ENCODE measurements at places on chromosomes 3 and 15.

- no peak for DNase-seq
Observed at GRCh38 chr15:88178631-88179030, 77.9 kb downstream of the NTRK3 start.

DNA sequence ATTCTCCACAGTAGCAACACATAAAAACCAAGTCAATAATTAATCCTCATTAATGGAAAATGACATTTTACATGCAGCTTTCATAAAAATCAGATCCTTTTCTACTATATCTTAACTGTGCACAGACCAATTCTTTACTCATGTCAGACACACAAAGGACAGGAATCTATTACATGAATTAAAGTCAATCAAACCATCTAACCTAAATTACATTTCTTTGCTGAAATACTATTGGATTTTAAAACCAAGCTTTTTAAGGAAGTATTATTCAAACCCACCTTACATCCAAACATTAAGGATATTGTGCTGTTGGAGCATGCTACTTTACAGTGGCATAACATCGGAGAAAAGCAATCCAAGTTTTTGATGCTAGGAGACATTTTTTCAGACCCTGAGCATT, 72.8 kb downstream of the DLG1 start:
- no peak for DNase-seq

DNA sequence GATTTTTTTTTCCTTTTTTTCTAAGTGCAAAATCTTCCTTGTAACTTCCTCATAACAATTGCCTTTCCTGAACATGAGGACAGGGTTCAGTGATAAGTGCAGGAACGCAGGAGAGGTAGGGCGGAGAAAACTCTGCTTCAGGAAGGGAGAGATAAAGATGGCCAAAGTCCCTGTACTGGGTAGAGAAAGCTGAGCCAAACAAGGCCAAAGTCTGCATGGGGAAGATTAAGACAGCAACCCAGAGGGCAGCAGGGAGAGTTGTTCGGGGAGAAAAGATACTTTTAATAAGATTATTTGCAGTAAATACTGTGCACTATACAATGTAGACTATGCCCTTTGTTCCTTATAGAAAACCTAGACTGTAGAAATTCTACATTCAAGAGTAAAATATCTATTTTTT, 55.4 kb upstream of the LRRFIP2 start:
- no peak for DNase-seq

DNA sequence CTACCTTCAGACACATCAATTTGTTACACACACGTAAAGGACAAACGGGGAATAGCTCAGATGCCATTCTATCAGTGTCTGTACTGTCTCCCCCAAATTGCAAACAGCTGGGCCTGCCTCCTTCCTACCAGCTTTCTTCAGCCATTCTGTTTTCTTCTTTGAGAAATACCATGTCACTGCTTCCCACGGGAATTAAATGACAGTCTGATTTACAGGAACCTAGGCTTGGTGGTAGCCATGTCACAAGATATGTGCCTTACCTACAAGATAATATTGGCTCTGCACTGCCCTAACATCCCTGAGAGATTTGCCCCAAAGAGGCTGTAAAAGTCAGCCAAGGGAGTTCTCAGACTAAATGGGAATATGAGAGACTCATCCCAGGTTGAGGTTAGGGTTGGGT, 308.3 kb downstream of the LRTM1 start:
- no peak for DNase-seq

DNA sequence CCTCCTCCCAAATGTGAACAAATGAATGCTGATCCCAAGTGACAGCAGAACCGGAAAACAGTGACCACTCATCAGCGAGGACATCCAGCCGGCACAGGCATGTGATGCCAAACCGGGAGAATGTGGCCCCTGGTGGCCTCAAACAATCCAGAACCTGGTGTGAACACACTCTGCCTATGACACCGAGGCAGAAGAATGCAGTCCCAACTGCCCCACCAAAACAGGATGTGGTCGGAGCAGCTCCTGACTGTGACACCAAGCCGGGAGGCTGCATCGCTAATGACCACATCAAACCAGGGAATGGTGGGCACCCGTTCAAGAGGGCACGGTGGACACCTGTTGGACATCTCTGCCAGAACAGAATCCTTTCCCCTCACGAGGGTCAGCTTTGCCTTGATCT, 15.4 kb downstream of the SCN5A start:
- DNase-seq = no peak

DNA sequence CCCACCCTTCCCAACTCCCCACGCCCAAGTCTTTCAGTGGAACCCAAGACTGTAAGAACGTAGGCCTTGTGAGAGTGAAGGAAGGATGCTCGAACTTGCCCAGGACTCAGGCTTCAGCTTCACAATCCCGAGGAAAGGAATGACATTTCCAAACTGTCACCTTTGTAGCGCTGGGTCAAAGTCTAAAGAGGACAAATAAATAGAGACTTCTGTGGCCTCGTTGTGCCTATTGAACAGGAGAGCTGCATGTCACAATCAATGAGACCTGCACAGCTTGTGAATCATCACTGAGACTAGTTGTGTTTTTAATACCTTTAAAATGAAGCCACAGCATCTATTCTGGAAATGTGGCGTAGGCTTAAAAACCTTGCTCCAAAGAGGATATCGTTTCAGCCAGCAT, 222.8 kb upstream of the ST8SIA2 start:
- no peak for DNase-seq

DNA sequence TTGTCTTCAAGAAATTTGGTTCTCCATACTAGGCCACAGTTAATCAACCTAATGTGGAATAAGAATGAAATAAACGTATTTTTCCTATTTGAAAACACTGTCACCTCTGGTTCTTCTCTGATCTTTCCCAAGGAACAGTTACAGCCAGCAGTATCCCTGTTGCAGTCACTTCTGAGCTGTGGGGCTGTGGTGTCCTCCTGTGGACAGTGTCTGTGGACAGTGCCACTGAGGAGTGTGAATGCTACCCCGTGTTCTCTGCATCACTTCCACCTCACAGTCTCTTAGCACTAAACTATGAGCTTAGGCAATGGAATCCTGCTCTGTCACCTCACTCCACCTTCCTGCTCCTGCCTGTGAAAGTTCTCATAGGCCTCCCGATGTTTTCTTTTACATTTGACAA, 817.5 kb downstream of the VGLL3 start:
- DNase-seq = no peak

DNA sequence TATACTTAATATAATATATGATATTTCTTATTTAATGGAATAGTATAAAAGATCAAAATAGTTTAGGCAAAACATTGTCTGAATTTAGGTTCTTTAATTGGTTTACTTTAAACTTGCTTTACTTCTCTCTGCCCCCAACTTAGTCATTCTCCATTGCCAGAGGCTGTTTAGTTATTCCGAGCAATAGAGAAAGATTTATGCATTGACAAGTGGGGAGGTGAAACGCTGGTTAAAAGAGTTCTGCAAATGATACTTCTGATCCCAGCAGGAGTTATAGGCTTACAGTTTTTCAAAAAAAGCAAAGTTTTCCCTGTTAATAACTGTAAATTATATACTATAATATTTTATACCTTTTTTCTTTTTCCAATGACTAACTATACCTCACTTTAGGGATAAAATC, 145.4 kb downstream of the EPHA3 start:
- no peak for DNase-seq

DNA sequence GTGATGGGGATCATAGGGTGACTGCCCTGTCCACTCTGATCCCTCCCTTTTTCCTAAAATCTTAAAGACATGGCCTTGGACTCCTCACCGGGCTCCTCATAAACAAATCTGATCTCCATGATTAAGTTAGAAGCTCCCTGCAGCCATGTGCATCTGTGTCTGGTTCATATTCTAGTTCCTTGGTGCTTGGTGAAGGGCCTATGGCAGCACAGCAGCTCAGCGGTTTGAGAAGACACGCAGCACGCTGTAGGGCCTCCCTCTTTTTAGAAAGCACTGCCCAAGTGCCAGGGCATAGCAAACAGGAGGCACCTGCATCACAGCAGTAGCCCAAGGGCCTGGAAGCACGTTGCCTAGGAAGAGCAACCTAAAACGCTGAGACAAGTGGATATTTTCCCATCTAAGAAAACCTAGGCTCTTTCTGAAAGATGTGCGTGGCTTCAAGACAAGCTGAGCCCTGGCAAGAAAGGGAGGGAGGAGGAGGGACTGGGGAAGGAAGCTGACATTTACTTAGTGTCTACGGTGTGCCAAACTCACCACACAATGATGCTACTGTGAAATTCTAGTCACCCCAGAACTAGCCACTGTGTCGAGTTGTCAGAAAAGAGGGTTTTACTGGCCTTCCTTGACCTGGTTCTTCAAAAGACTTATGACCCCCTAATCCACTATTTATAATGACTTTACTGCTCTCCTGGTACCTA, 14.9 kb upstream of the ULK3 start:
- DNase-seq = no peak

GRCh38 chr15:58497046-58497785, 65.4 kb downstream of the LIPC start:
- DNase-seq = no peak

GRCh38 chr3:53496984-53497383, 2.6 kb downstream of the CACNA1D start:
- no peak for DNase-seq

DNA sequence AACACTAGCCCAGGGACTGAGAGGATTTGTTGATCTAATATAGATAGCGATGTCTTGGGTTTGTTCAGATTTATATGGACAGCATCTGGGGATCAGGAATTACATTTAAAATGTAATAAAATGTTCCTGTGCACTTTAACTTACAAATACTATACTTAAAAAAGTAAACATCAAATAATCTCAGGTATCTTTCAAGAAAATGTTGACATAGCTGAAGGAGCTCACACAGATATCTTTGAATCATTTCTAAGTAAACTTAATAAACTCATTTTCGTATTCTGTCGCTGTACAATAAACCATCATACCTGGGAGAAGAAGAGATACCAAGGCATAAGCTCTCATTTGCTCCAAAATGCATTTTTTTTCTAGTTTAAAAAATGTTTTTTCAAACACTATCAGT, 557.5 kb upstream of the NR2F2 start:
- no peak for DNase-seq

- DNase-seq = no peak
Observed at GRCh38 chr15:60208709-60209108, 189.1 kb downstream of the ANXA2 start.

DNA sequence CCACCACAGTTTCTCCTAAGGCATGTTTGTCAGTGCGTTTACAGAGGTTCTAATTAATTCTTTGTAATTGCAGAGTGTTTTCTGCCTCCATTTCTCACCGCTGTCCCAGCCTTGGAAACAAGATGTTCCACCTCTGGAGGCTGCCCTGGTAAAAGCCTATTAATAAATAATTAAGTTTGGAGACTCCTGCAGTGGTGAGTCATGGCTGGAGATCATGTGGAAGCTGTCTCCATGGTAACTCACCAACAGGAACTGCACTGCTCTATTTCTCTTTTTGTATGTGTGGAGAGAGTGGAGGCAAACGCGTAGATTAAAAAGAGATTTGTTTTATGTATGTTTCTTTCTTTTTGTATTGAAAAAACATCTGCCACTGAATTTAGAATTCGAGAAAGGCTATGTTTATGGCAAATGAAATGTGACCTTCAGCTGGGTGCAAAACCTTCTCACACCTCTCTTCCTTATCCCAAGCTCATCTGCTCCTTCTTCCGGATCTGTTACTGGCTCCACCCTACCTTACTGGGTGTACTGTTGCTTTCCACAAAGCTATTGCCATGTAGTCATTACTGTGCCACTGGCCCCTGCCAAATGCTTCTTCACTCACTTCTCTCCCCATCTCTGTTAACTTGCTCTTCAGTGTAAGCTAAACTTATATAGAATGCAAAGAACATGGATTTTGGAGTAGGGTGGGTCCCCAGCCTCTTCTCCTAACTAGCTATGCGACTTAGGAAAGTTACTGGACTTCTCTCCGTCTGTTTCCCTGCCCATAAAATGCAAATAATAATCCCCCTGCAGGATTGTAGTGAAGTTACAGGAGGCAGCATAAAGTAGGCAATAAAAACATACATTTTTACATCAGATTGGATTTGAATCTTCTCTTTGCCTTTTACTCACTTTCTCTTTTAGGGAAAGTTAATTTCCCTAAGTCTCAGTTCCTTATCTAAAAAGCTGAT, 778.5 kb downstream of the NTRK3 start:
- no peak for DNase-seq

DNA sequence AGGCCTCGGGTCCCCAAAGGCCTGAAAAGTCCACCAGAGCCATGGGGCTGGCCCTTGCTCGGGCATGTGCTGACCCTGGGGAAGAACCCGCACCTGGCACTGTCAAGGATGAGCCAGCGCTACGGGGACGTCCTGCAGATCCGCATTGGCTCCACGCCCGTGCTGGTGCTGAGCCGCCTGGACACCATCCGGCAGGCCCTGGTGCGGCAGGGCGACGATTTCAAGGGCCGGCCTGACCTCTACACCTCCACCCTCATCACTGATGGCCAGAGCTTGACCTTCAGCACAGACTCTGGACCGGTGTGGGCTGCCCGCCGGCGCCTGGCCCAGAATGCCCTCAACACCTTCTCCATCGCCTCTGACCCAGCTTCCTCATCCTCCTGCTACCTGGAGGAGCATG, 1.2 kb downstream of the CYP1A2 start:
- DNase-seq = no peak

GRCh38 chr15:81068516-81068915, 65.6 kb upstream of the CFAP161 start:
- no peak for DNase-seq

DNA sequence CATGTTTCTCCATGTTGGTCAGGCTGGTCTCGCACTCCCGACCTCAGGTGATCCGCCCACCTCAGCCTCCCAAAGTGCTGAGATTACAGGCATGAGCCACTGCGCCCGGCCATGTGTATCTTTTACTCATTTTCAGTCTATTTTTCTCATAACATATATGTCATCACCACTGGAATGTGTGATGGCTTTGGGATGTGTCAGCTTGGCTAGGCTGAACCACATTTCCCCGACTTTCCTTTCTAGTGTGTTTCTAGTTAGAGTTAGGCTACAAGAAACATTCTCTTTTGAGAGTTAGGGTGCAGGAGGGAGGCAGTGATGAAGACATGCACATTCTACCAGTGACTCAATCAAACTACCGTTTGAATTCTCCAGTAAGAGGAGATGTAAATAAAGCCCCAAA, 444.9 kb upstream of the THBS1 start:
- no peak for DNase-seq

DNA sequence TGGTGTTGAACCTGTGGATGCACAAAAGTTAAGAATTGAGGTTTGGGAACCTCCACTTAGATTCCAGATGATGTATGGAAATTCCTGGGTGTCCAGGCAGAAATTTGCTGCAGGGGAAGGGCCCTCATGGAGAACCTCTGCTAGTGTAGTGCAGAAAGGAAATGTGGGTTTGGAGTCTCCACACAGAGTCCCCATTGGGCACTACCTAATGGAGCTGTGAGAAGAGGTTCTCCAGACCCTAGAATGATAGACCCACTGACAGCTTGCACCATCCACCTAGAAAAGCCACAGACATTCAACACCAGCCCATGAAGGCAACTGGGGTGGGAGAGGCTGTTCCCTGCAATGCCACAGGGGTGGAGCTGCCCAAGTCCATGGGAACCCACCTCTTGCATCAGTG, 1032.8 kb upstream of the EPHA6 start:
- DNase-seq = no peak

- DNase-seq = no peak
Observed at GRCh38 chr15:22949074-22949547, 31.1 kb downstream of the CYFIP1 start.
